ENCODE measurements at places on chromosomes 2 and 18. TPM values are rescaled to one million over a fixed set of nuclear protein-coding genes. Genes with fewer than 3 reads are reported as not detected.

The SKOR2 gene
- total RNA-seq = not detected

The CDH19 gene
- total RNA-seq = not detected

The UGT1A4 gene
- not detected for total RNA-seq

The ZEB2 gene
- total RNA-seq = 9.7 TPM

The CTLA4 gene
- total RNA-seq = 0.30 TPM

The FKBP1B gene
- 21.6 TPM for total RNA-seq

The RIT2 gene
- not detected for total RNA-seq

The FAM237A gene
- not detected for total RNA-seq

The PTPRM gene
- total RNA-seq = 36.9 TPM

The MOGAT1 gene
- not detected for total RNA-seq

The CYTIP gene
- total RNA-seq = not detected

The UPP2 gene
- total RNA-seq = not detected

The DPYSL5 gene
- not detected for total RNA-seq

The SERPINB11 gene
- not detected for total RNA-seq

The TUBA3E gene
- not detected for total RNA-seq

The RAB6C gene
- not detected for total RNA-seq

The IL1R2 gene
- total RNA-seq = not detected

All from mammary microvascular endothelial cell (primary cell).